ENCODE measurements at places on chromosomes 5 and 9.
A peak's percentile ranks its signal among the peaks of the same experiment; 100 is the strongest.

GRCh38 chr9:138061631-138062030, 184.0 kb downstream of the CACNA1B start:
- DNase-seq = no peak

GRCh38 chr5:149212198-149212951, 59.3 kb upstream of the AFAP1L1 start:
- no peak for DNase-seq

DNA sequence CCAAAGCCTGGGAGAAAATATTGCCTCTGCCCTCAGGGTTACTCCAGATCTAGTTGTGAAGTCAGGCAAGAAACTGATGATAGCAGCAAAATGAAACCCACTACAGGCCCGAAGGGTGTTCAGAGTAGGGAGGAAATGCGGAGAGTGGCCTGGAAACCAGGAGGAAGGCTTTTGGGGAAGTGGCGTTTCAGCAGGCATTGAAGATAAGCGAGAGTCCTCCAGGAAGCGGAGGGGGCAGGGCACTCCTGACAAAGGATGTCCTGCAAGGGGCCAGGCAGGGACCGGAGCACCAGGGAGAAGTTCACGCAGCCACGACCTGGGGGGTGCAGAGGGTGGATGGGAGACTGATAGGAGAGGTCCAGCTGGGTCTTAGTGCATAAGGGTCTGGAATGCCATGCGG, 7.8 kb upstream of the FOXI1 start:
- peak; percentile 23 for DNase-seq

DNA sequence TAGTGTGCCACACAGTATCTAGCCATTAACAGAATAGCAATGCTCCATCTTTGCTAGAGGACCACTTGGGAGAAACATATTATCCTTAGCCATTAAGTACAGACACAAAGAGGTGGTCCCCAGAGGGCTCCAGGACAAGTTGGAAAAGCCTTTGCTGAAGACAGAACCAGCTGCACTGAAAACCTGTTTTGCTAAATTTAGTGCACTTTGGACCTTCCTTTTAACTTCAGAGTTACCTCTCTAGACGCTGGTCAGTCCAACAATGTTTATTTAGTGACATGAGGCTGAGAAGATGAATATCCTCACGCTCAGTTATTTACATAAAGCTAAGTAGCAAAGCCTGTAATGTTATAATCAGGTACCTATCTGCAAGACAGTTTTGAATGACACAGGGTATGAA, 265.0 kb upstream of the ZNF608 start:
- no peak for DNase-seq

DNA sequence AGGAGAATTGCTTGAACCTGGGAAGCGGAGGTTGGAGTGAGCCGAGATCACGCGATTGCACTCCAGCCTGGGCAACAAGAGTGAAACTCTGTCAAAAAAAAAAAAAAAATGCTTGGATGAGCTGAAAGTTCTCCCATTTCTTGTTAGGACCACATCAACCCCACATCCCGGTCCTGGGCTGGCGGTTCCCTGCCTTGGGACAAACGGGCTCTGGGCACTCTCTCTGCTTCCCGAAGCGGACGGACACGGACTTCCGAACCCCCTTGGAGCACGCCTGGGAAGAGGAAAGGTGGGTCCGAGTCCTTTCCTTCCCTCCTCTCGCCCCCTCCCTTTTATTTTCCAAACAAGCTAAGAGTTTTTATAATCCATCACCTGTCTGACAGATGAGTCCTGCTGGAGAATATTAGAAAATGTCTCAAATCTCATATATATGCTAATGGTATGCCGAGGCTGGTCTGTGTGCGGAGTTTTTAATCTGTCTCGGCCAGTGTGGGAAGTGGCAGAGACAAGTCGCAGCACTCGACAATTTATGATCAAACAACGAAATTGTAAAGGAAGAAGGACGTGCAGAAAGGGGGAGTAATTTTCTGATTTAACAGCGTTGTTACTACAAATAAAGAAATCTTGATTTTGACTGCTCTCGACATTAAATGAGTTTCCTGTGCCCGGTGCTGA, 257.9 kb upstream of the IRX4 start:
- no peak for DNase-seq
